ENCODE measurements at places on chromosomes 2 and 18.

DNA sequence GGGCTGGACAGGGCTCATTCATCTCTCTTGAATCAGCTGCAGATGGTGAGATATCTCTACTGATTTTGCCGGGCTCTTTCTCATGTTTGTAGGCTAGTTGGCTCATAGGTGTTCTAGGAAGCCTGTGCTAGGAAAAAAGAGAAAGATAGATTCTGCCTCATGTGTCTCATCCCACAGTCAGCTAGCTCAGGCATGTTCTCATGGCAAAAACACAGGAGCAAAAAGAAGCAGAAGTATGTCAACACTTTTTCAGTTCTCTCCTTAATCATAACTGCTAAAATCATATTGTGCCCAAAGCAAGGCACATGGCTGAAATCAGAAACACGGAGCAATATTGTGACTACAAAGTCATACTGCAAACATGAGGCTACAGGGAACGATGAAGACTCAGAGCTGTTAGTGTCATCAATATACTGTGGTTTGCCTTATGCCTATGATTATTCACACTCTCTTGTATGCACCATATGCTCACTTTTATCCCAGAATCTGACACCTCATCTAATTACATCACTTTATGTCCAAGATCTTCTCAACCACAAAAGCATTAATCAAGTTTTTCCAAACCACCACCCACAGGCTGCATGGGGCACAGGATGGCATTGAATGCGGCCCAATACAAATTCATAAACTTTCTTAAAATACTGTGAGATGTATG lies 571.9 kb upstream of the CNTNAP5 start:
- DNase-seq = no peak

- no peak for DNase-seq
These were observed 198.9 kb downstream of the BCL2 start for GRCh38 chr18:63120620-63121019.

DNA sequence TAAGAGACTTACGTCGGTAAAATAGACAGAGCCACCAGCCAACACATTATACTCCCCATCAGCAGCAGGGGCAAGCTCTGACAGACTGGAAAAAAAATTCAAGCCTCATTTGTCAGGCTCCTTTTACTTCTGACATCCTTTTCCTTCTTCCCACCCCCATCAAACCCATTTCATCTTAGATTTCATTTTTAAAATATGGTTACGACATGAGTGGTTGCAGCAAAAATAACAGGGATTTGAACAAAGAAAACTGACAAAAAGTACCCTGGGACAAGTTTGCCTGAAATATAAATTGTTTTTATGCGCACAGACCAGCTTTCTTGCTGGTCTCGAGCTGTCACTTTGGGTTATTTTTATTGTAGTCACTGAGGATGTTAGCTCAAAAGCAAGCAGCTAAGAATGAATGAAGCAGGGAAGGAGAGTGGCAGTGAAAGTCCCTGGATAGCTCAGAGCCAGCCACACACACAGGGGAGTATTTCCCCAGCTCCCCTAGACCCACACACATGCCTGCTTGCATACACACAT lies 30.7 kb upstream of the LINC00305 start:
- DNase-seq = no peak

GRCh38 chr2:234690569-234691213 lies 193.8 kb upstream of the ARL4C start:
- DNase-seq = no peak

DNA sequence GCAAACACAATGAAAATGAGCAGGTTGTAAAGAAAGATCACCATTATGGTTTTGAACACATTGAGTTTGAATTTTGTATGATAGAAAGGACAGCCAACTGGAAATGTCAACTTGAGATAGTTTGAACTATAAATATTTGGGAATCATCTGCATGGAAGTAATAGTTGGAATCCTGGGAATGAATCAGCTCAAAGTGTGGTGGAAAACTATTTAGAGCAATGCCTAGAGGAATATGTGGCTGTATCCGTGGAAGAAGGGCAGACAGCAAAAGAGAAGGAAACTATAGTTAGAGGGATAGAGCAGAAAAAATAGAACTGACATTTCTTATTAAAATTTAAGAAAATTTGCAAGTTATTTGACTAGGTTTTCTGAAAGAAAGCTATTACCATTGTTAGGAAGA lies 112.5 kb upstream of the OTX1 start:
- DNase-seq = no peak

- no peak for DNase-seq
These were observed 70.3 kb downstream of the POLR1A start for GRCh38 chr2:86035376-86035882.

GRCh38 chr2:40128796-40129195 lies 323.1 kb downstream of the SLC8A1 start:
- DNase-seq = no peak
